ENCODE measurements at places on chromosomes 3 and 15.

GRCh38 chr3:72204452-72204851 lies 419.5 kb upstream of the PROK2 start:
- no peak for DNase-seq

DNA sequence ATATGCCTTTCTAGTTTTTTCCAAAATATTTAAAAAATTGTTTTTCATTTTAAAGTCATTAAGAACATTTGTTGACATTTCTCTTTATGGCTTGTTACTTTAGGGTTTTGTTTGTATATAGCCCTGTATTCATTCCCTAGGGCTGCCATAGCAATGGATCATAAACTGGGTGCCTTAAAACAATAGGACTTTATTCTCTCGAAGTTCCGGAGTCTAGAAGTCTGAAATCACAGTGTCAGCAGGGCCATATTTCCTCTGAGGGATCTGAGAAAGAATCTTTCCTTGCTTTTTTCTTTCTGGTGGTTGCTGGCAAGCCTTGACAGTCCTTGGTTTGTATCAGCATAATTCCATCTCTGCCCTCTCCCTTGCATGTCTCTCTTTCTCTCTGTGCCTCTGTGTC lies 63.4 kb upstream of the CADPS start:
- DNase-seq: no peak

GRCh38 chr3:78645628-78646310 lies 1122.0 kb downstream of the ROBO1 start:
- peak; percentile 54 for DNase-seq

- peak; percentile 77 for DNase-seq
Observed at GRCh38 chr3:57956119-57956832, 51.9 kb upstream of the FLNB start.

GRCh38 chr3:46029953-46030543 lies 2.8 kb upstream of the XCR1 start:
- no peak for DNase-seq

DNA sequence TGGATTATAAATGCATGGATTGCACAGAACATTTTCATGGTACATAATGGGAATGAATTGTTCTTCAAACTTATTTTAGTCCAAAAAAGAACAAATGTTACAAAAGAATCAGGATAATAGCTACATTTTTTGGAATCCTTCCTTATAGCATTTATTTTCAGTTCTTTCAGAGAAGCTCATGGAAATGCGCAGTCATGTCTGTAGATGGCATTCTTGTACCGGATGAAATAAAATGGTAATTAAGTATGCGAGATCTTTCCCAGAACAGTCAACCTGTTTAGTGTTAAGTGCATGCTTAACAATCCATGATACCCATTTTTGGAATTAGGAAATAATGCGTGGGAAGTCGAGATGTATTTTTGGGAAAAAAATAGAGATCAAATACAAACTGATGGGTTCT lies 38.2 kb upstream of the GOLGA8B start:
- DNase-seq: peak; percentile 6

DNA sequence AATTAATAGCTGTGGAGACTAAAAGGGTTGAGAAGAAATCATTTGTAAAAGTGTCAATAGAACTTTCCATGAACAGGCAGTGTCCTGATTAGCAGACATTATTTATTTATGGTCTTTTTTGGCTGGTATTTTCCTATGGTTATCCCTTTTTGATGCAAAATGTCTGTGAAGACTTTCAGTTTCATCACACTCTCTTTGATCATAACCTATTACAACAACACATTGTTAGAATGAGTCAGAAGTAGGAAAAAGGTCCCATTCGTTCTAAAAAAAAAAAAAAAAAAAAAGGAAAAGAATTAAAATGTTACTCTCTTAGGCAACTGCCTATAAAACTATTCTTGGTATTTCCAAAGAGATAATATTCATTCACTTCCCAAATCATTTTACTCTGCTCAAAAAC lies 62.1 kb downstream of the SLC49A4 start:
- peak; percentile 32 for DNase-seq

- no peak for DNase-seq
Observed at GRCh38 chr15:91253605-91254004, 153.5 kb downstream of the SV2B start.

- DNase-seq: no peak
Observed at GRCh38 chr3:50340448-50341329, at the start of gene RASSF1. TSS of gene RASSF1 (minus strand) at chr3:50340836. CDS start at chr3:50340805, 31 bp downstream.

DNA sequence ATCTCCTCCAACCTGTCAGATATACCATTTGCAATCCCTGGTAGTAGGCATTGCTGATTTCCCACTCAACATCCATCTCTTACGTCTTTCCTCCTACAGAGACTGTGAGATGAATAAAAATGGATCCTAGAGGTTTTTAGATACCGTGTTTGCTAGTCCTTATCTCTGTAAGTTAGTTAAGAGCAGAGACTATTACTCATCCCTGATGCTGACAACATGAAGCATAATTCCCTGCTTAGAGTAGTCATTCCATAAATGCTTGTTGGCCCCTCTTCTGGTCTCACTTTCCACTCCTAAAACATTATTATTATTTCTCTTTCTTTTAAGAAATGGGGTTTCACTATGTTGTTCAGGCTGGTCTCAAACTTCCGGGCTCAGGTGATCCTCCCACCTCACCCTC lies 136.2 kb downstream of the RTP4 start:
- no peak for DNase-seq

DNA sequence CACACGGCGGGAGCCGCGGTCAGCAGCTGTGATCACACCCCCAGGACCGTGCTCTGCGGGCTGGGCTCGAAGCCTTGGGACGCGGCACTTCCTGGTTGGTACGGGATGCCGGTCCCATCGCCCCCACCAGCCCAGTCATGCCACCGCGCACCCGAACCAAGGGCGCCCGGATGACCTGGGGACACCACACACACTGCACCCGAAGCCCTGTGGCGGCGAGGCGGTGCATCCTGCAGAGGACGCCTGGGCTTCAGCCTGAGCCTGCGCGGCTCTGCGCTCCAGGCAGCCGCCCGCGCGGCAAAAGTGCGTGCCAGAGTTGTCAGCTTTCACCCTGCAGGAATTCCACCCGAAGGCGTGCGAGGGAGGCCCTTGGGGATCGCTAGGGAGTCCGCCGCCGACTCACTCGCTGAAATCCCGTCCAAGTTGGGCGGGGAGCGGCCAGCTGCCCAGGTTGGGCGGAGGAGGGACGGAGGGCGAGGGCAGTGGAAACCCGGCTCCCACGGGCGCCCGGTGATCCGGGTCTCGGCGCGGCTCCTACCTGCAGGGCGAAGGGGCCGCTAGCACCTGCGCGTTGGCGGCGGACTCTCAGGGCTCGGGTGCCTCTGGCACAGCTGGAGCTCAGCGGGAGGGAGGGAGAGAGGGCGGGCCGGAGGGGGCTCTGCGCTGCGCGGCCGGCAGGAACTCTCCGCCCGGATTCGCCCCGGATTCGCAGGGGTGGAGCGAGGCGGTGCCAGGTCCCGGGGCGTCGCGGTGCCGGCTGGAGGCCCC lies at the start of gene PLD1:
Gene PLD1 (minus strand): TSS at position 623 of the 768 bp plus-strand sequence. CDS start 72,432 bp downstream, outside the sequence.
- DNase-seq: peak; percentile 96

- DNase-seq: no peak
Observed at GRCh38 chr3:46705022-46705530, 3.9 kb downstream of the TMIE start.

DNA sequence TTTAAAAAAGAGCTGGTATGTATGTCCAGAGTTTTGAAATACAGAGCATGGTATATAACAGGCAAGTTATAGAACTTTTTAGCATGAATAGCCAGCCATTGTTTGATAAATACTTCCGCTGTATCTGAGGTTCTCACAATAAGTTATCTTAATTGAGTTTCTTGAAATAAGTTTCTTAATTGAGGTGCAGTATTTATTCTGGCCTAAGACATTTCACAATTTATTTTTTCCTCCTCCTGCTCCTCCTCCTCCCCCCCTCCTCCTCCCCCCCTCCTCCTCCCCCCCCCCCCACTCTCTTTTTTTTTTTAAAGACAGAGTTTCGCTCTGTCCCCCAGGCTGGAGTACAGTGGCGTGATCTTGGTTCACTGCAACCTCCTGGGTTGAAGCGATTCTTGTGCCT lies 83.4 kb downstream of the VPS8 start:
- no peak for DNase-seq

GRCh38 chr15:62109982-62110851 lies 43.4 kb downstream of the C2CD4A start:
- peak; percentile 74 for DNase-seq

DNA sequence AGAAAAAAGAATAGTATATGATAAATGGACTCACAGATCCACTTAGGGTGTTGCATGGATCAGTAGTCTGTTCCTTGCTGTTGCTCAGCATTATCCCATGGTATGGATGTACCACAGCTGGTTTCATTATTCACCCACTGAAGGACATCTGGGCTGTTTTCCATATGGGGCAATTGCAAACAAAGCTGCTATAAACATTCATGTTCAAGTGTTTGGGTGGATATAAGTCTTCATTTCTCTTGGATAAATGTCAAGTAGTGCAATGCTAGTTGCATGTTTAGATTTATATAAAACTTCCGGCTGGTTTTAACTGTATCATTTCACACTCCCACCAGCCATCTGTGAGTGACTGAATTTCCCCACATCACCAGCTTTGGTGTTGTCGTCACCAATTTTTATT lies 137.7 kb downstream of the ASB7 start:
- no peak for DNase-seq

DNA sequence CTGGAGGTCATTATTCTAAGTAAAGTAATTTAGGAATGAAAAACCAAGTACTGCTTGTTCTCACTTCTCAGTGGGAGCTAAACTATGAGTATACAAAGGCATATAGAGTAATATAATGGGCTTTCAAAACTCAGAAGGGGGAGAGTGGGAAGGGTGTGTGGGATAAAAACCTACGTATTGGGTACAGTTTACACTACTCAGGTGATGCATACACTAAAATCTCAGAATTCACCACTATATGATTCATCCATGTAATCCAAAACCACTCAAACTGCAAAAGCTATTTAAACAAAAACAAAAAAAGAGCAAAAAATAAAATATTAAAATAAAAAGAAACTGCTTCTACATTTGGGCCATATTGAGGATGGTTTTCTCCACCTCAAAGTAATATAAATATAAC lies 623.3 kb downstream of the NSUN3 start:
- no peak for DNase-seq

GRCh38 chr3:36606871-36607765 lies 157.2 kb downstream of the DCLK3 start:
- DNase-seq: no peak

- DNase-seq: peak; percentile 54
Observed at GRCh38 chr3:138861798-138862197, 27.1 kb upstream of the PIK3CB start.

DNA sequence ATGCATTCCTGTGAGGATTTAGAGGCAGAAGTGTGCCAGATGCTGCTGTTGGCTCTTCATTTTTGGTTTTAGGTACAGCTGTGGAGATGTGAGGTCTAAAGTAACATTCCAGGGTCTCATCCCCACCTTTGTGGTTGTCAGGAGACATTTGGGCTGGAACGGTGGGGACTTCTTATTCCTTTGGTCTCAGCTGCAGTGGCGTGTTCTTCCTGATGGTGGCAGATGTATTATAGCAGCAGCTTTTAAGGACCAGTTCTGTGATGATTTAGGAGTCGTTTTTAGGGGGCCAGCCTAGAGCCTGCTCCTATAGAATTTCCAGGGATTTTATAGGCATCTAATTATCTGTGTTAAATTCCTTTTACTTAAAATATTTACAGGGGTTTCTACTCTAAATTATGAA lies 221.0 kb upstream of the EOMES start:
- DNase-seq: peak; percentile 13

DNA sequence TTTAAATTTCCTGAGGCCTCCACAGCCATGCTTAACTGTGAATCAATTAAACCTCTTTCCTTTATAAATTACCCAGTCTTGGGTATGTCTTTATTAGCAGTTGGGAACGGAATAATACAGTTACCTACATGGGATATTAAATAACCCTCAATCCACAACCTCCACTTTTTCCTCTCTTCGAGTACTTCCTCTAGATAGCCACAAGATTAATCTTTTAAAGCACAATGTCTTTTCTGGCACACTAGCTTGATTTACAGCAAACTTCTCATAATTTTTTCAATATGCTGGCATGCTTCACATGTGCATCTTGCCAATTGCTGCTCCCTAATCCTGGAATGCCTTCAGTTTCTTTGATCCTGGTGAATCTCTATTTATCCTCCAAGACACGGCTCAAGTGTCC lies 92.2 kb downstream of the P2RY1 start:
- no peak for DNase-seq

- no peak for DNase-seq
Observed at GRCh38 chr3:108133048-108133369, 42.2 kb upstream of the CD47 start.

DNA sequence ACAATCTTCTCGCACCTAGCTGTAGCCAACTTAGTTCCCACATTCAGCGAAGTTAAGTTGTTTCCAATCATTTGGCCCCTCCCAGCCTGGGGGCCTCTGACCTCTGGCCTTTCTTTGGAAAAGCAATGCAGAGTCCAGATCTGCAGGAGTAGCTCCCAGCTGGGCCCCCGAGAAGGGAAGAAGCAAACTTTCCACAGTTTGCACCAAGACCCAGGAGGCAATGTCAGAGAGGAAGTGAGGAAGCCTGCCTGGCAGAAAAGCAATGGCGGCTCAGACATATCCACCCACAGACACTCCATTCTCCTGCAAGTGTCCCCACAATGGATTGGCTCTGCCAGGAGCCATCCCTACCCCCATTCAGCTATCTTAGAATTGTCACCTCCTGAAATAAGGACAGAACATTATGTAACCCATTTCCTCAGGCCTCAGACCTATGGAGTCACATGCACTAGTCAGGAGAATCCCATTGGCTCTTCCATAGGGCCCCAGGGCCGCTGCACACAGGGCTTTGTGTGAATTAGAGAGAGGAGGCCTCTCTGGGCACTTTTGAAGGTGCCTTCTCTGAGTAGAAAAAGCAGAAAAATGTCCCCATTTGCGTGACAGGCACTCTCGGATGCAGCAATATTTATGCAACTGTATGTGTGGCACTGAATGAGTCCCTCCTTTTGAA lies 3.0 kb upstream of the BUB1B start:
- no peak for DNase-seq

DNA sequence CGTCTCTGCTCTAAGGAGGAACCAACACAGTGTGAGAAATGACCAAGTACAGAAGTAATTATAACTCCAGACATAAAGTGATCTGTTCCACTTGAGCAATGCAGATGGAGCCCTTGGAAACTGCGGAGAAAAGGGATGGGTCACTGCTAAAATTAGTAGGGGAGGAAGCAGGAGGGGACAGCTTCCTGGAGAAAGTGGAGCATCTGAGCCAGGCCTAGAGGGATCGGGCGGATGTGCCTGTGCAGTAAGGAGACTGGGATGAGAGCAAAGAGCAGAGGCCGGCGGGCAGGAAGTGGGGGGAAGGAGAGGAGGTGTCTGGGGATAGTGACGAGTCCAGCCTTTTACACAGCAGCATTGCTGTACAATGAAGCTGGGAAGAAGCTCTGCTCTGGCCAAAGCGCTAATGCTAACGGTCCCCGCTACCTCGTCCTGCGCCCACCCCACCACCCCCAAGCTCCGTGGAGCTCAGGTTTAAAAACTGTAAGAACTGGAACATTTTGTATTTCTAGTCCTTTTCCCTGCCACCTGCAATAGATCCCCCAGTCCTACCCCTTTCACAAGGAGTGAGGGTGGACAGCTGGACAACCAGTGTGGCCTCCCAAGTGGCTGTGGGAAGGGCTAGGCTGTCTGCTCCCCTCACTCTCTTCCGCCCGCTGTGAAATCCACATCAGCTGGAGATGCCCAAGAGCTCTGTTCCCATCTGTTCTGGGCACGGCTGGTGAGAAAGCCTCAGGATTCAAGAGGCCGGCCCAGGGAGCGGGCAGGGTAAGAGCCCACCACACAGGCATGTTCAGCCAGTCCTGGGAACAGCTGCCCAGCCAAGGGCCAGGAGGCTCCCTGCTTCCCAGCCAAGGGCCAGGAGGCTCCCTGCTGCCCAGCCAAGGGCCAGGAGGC lies 53.0 kb upstream of the HES1 start:
- no peak for DNase-seq
